Stimulated activated CD4-positive, alpha-beta T cell treated with anti-CD3 and anti-CD28 coated beads, Interleukin-12 subunit alpha, Interleukin-12 subunit beta, amount 100 ng/mL, for 4 hours (primary cell): ENCODE measurements at places on chromosomes 7 and 10.
A peak's percentile ranks its signal among the peaks of the same experiment; 100 is the strongest.

- DNase-seq: no peak
Observed at GRCh38 chr7:3304131-3304530, 3.1 kb downstream of the SDK1 start.

DNA sequence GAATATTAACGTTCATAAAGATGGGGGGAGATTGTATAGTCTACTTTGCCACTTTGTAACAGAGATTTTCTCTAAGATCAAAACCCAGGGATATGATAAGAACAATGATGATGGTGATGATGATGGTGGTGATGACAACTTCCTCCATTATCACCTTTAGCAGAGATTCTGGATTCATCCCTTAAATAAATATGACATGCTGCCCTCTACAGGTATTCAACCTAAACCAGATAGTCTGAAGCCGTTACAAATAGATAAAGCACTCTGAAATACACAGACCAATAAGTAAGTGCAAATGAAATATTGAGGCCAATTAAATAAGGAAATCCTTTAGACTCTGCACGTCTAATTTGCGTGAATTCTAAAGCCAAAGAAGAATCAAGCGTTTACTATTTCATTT is 211.5 kb downstream of the CREB5 start:
- no peak for DNase-seq

- no peak for DNase-seq
Observed at GRCh38 chr10:87545783-87546182, 41.1 kb downstream of the MINPP1 start.

- DNase-seq: peak; percentile 68
Observed at GRCh38 chr7:151782598-151783448, 94.1 kb downstream of the PRKAG2 start.

DNA sequence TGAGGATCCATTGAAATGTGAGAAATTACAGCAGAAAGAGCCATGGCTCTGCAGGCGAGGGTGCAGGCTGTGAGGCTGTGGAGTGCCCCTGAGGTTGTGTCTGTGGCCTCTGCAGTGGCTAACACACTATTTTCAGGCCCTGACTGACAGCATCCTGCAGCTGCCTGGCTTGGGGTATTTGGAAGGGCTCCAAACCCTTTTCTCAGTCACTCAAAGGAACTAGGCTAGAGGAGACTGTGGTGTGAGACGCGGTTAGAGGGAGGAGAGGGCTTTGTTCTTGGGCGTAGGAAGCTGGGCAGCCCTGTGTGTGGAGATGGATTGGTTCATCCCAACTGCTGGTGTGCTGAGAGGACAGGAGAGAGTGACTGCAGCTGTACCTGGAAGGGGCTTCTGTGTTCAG is 134.9 kb downstream of the RAMP3 start:
- no peak for DNase-seq

GRCh38 chr10:70673929-70674559 is 1.7 kb downstream of the ADAMTS14 start:
- DNase-seq: no peak

DNA sequence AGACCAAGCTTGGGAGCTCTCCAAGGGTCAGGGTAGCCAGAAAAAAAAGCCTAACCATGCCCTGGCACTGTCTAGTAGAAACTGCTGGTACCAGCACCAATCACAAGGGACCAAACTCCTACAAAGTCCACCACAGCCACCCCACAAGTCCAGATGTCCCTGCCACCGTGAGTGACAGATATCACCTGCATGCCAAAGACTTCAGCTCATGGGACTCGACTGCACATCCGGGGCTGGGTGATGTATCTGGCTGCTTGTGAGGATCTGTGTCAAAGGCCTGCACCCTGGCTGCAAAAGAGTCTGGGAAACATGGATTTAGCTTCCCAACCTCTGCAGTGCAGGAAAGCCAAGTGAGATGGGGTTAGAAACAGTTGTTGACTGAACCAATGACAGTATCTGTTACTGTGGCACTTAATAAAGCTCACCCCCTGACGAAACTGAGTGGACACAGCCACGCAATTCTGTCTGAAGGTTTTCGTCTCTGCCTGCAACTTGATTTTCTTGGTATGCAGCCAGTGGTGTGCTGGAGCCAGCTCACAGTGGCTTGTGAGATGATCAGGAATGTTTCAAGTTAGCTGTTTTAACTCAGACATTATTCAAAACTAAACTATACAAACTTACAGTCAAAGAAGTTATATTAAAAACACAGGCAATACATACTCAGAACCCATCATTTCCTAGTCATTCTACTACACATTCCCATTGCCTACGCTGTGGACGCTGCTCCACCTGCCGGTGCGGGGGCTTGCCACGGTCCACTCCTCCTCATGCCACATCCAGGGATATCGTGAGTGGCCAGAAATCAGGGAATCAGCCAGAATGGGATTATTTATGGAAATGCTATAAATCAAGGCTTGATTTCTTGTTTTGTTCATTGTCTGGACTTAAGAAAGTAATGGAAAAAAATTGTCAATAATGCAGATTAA is 9.2 kb downstream of the ZNF488 start:
- no peak for DNase-seq

DNA sequence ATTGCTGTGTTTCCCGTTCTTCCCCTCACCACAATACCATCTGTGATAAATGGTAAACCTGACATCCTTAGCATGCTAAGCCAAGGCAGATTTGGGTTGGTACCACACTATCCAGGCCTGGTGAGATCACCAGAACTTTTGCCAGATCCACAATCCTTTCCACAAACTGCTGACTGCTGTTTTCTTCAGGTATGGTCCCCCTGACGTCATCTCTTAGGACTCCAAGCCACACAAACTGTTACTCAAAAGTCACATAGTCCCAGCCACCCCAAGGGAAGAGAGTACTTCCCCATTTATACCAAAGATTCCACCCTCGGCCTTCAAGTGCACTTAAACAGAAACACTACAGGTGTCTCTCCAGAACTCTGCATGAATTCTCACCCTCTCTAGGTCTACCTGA is 34.8 kb downstream of the SLC25A13 start:
- no peak for DNase-seq
